ENCODE measurements at places on chromosomes 5 and 9.

DNA sequence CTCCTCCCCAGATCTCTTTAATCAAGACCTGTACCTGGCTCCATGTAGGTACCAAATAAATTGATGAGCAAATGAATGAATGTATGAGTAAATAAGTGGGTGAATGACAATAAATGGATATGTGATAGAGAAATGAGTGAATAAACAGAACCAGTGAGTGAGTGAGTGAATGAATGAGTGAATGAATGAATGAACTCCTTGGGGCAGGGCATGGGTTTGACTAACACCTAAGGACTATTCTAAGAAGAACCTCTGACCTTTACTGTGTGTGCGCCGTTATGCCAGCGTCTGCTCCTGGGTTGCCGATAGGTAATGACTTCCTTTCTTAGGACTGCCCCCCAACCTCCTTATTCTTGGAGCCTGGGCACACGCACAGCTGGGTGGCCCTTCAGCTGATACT lies 1.8 kb upstream of the RPL26L1 start:
- DNase-seq = no peak

DNA sequence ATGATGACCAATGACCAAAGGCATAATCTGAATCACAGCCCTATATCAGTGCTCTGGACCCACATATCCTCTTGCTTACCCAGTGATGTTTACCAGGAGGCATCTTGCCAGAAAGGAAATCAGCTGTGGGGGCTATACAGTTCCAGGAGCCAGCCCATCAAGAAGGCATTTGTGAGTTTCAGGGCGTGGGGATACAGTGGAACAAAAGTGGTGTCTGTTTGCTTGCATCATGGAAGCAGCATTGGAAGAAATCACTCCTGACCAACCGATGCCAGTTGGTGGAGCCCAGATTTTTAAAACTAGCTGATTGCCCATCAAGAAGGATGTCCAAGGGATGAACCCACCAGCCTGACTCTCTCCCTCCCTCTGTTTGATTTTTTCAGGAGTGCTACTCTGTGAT lies 106.5 kb upstream of the EGFLAM start:
- DNase-seq = no peak

- no peak for DNase-seq
Observed at GRCh38 chr5:143554918-143555477, 151.5 kb upstream of the NR3C1 start.

GRCh38 chr9:87529671-87530070 lies 32.0 kb downstream of the DAPK1 start:
- no peak for DNase-seq

- DNase-seq = no peak
Observed at GRCh38 chr9:131880833-131881583, 141.1 kb upstream of the RAPGEF1 start.

- DNase-seq = no peak
Observed at GRCh38 chr5:132472431-132472830, 18.1 kb downstream of the IRF1 start.

GRCh38 chr5:89313044-89313443 lies 430.1 kb upstream of the MEF2C start:
- DNase-seq = no peak

DNA sequence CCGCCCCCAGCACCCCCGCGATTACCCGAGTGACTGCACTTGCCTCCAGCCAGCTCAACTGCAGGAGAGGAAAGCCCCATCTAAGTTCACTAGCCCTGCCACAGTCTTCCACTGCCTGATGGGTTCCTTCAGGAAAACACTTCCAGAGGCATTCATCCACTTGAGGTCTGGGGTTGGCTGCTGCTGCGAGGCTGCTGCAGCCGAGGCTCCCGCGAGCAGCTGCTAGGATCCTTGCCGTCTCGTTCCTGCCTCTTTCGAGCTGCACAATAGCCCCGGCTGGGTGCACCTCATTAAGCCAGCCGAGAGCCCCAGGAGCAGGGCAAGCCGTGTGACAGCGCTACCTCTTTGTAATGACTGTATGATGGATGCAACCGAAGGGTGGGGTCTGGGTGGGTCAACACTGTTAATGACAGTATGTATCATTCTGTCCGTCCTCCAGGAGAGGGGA lies 24.2 kb upstream of the ELAVL2 start:
- DNase-seq = no peak

DNA sequence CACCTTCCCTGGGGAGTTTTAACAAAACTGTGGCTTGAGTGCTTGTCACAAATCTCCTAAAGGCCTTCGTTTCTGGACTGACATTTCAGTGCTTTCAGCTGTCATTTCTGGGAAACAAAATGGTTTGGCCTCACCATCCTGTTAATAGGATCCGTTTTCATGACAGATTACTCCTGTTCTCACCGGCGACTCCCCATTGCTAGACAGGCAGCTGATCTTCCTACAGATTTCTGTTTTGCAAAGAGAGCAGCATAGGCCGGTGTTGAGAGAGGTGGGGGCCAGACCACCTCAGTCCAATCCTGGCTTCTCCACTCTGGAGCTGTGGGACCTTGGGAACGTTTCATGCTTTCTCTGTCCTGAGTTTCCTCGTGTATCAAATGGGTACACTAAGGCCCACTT lies 75.5 kb upstream of the OTULINL start:
- DNase-seq = no peak

GRCh38 chr5:113266913-113267227 lies 167.9 kb downstream of the TSSK1B start:
- no peak for DNase-seq

- no peak for DNase-seq
Observed at GRCh38 chr9:87212605-87213021, 265.3 kb upstream of the GAS1 start.

DNA sequence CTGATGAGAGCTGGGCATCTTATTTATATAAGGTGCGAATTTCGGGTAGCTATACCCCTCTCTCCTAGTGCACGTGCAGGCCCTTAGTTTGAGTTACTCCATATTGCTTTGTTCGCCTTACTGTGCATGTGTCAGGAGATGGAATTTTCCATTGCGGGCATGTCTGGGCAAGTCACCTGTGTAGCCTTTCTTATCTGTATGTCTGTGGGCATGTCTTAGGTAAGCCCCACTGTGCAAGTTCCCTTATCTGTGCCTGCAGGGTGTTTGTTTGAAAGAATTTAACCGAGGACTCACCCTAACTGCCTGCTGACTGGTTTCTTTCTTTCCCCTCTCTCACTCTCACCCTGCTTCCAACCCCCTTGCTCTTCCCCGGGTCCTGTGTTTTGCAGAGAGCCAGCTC lies 140.7 kb upstream of the RANBP3L start:
- no peak for DNase-seq

DNA sequence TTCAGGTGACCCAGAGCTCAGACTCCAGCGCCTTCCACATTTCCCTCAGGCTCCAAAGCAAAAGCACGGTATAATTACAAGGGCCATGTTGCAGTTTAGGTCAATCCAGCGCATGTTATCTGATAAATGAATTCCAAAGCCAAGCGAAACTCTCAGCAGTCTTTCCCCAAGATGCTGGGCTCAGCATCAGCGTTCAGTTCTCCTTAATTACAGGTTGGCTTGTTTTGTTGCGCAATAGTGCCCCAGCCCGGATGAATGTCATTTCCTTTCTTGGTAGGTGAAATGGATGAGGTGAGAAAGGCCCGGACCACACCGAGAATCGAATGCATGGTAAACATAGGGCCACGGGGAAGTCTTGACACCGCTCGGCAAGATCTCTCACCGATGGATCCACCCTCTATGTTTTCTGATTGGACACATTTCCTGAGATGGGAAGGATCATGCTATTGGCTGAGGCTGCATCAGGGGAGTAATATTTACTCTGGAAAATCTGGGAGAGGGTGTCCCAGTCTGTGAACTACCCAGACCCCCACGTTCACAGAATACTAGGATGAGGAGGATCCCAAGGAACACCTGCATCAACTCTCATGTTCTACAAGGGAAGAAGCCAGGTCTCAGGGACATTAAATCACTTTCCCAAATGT lies 221.2 kb upstream of the ANKRD55 start:
- no peak for DNase-seq

- no peak for DNase-seq
Observed at GRCh38 chr9:93471124-93471523, 17.7 kb upstream of the FAM120AOS start.

GRCh38 chr5:172504701-172505402 lies 50.5 kb upstream of the SH3PXD2B start:
- peak; percentile 72 for DNase-seq

GRCh38 chr5:180810959-180811622 lies 8.5 kb upstream of the MGAT1 start:
- DNase-seq = no peak

GRCh38 chr9:97615439-97616072 lies 17.6 kb downstream of the TSTD2 start:
- no peak for DNase-seq

DNA sequence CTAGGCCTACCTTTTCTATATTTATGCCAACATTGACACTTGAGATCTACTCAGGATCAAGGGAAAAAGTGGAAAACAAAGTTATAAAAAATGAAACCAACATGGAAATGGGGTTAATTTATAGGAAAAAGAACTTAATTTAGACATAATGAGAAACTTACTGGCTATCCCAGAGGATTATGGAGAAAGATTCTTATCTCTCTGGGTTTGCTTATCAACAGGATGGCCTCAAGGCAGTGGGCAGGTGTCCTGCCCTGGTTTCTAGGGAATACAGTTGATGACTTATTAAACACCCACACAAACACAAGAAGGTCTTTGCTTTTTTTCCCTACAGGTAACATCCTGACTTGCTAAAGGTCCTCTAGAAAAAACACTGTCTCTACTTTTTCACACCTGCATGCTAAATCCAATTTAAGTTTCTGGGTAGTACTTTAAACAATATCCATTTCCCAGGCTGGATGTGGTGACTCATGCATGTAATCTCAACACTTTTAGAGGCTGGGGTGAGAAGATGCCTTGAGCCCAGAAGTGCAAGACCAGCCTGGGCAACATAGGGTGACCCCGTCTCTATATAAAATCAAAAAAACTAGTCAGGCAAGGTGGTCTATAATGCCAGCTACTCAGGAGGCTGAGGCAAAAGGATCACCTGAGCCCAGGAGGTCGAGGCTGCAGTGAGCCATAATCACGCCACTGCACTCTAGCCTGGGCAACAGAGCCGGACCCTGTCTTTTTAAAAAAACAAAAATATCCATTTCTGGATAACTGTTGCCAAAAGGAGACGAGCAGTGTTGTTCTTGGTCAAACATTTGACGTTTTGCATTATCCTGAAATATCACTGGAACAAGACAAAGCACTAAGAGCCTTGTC lies 6.6 kb upstream of the ZNF608 start:
- DNase-seq = no peak

- no peak for DNase-seq
Observed at GRCh38 chr9:77910194-77910621, 121.4 kb downstream of the GNAQ start.

DNA sequence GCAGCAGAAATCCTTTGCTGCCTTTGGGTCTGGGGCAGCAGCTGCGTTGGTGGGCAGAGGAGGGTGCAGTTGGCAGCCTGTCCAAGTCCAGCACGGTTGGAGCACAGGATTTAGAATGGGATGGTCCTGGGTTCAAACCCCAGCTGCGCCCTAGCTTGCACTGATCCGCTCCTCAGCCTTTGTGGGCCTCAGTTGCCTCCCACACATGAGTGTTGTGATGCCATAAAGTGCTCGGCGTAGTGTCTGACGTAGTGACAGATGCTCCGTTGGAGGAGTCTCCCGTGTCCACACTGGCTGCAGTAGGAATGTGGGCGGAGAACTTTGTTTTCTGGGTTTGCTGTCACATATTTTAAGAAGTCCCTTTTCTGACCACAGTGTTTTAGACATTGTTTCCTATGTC lies 36.0 kb downstream of the SLC46A2 start:
- DNase-seq = no peak

- no peak for DNase-seq
Observed at GRCh38 chr9:114691046-114691955, 9.3 kb upstream of the TEX48 start.

- no peak for DNase-seq
Observed at GRCh38 chr5:146520731-146521130, 4.7 kb upstream of the GPR151 start.

DNA sequence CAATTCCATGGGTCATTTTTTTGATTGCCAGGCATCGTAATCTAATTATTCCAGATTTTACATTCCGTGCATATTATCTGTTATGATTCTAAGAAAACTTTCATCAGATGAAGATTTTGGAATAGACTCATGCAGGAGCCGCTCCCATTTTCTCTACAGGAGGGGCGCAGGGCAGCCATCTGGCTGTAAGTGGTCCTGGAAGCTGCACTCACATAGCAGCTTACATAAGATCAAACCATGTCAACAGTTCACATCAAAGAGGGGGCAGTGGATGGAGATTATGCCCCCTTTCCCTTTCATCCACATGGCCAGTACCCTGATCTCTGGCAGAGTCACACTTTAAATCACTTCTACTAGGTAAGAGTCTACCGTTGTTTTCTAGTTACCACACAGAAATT lies 73.3 kb upstream of the PCA3 start:
- DNase-seq = no peak

- DNase-seq = no peak
Observed at GRCh38 chr9:122370869-122371755, at the start of gene PTGS1. Gene PTGS1, plus strand, starts transcription at chr9:122371024. Its CDS starts 61 bp downstream, at chr9:122371085.

- DNase-seq = no peak
Observed at GRCh38 chr5:150641824-150642566, 1.5 kb downstream of the SYNPO start.

- no peak for DNase-seq
Observed at GRCh38 chr5:158718738-158719505, 380.8 kb downstream of the EBF1 start.

DNA sequence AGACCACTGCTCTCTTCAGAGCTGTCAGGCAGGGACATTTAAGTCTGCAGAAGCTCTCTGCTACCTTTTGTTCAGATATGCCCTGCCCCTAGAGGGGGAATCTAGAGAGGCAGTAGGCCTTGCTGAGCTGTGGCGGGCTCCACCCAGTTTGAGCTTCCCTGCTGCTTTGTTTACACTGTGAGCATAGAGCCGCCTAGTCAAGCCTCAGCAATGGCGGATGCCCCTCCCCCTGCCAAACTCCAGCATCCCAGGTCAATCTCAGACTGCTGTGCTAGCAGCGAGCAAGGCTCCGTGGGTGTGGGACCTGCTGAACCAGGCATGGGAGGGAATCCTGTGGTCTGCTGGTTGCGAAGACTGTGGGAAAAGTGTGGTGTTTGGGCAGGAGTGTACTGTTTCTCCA lies 59.9 kb downstream of the CAVIN4 start:
- DNase-seq = no peak

DNA sequence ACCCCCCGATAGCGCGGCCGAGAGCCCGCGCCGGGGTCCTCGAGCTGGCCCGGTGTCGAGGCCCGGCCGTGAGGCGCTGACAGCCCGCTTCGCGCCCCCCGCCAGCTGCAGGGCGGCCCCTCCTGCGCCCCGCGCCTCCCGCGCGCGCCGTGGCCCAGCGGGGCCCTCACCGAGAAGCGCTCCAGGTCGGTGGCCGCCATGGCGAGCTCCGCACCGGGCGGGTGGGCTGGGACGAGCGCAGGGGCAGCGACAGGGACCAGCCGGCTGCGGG lies 166 bp downstream of the SEPTIN8 start:
- DNase-seq = no peak

GRCh38 chr5:152542741-152543140 lies 137.7 kb upstream of the NMUR2 start:
- no peak for DNase-seq

GRCh38 chr5:163342306-163342705 lies 95.1 kb upstream of the CCNG1 start:
- no peak for DNase-seq
